Right kidney (tissue), 9 donors: ENCODE measurements at places on chromosomes 7 and 10.

DNA sequence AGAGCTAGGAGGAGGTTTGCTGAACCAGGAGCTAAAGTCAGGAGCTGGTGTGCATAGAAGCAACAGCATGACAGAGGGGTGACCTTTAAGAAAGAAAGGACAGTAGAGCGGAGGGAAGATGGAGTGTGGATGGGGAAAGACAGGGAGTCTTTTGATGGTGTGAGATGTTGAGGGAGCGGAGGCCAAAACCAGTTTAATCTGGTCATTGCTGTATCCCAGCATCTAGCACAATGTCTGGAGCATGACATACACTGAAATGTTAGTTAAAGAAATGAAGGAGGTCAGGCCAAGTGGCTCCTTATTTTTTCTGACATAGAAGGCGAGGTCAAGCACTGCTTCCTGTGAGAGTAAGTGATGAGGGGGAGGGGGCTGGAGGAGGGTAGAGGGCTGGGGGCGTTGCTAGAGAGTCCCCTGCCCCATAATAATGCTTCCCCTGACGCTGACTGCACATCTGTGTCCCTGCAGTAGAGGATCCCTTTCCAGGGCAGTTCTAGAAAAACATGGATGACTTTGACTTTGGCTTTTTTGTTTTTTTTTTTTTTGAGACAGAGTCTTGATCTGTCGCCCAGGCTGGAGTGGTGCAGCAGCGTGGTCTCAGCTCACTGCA lies 70.2 kb downstream of the ZNF467 start:
- DNase-seq: no peak

- DNase-seq: no peak
Measured at GRCh38 chr10:127734753-127735152, 2.2 kb upstream of the FOXI2 start.

GRCh38 chr7:5685205-5685604 lies 96.3 kb downstream of the RNF216 start:
- no peak for DNase-seq

- DNase-seq: no peak
Measured at GRCh38 chr10:42955493-42955889, 121.4 kb upstream of the RET start.

DNA sequence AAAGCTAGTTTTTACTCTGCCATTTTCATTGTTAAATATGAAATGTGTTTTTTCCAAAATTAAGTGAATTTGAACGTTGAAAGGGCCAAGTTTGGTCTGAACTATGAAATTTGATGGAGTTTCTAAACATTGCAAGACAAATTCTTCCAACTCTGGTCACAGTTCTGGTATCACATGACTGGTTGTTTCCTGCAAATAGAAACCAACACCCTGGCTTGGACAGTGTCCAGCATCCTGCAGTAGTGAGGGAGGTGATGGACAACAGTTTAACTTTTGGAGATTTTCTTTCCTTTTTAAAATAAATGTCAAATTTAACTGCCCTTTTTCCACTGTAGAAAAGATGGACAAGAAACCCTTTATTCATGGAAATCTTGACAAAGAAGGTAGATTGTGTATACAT lies 54.8 kb upstream of the AGBL3 start:
- DNase-seq: no peak

- peak; percentile 41 for DNase-seq
Measured at GRCh38 chr7:6273380-6273837, 985 bp upstream of the CYTH3 start.

GRCh38 chr10:114271779-114272167 lies 32.7 kb downstream of the VWA2 start:
- no peak for DNase-seq

DNA sequence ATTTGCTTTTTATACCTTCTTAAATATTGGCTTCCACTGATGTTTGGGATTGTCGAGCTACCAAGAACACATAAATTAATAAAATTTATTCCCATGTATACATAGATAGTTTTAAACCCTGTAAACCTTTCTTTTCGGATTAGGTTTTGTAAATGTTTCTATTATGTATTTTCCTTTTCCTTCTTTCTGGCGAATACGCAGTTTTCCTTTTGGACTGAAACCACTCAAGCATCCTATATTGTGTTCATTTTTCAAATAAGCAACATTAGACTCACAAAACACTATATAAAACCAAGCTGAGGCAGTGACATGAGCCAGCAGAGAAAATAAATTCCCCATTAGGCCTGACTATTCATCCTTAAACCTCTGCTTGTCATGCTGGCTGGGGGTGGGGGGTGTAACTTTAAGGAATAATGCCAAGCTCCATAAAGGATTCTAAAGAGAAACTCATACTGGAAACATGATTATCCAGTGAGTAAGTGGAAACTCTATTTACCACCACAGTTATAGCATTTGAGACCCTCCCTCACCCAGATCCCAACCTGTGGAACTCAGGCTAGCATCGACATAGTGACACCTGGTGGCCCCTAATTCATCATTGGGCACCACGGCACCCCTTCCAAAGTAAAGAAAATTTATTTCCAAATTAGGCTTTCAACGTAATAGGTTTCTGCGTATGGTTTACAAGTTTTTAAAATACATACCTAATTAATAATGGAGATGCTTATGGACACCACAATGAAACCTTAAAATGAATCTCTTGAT lies 86.5 kb upstream of the CELF2 start:
- DNase-seq: no peak

DNA sequence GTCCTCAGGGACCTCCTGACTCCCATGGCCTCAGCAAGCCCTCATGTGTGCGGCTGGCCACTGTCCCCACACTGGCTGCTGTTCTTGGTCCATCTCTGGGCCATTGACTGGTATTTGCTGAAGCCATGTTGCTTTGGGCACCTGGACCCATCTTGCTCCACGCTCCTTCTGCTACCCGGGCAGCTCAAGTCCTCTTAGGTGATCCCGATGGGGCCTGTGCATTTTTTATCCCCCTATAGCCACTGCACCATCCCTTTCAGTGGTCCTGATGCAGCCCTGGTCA lies 16.7 kb downstream of the RAMP3 start:
- DNase-seq: no peak
